HepG2 (cell line): ENCODE measurements at places on chromosomes 16 and 17. TPM values are rescaled to one million over a fixed set of nuclear protein-coding genes. Genes with fewer than 3 reads are reported as not detected.

DNA sequence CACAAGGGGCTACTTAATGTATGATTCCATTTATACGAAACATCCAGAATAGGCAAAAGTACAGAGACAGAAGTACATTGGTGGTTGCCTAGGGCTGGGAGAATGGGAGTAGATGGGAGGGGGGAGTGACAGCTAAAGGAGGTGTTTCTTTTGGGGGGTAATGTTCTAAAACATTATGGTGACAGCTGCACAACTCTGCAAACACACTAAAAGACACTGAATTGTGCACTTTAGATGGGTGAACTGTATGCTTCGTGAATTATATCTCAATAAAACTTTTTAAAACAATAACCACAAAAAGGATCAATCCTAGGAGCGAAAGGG is 661 bp downstream of the LYRM9 start:
- H3K27me3 ChIP-seq, result no peaks in the 10 kb centered on the region
- DNase-seq, result no peak
- H3K4me1 ChIP-seq, result peaks cover 23% of the 10 kb centered on the region
- H3K27ac ChIP-seq, result no peak overlapping the region

DNA sequence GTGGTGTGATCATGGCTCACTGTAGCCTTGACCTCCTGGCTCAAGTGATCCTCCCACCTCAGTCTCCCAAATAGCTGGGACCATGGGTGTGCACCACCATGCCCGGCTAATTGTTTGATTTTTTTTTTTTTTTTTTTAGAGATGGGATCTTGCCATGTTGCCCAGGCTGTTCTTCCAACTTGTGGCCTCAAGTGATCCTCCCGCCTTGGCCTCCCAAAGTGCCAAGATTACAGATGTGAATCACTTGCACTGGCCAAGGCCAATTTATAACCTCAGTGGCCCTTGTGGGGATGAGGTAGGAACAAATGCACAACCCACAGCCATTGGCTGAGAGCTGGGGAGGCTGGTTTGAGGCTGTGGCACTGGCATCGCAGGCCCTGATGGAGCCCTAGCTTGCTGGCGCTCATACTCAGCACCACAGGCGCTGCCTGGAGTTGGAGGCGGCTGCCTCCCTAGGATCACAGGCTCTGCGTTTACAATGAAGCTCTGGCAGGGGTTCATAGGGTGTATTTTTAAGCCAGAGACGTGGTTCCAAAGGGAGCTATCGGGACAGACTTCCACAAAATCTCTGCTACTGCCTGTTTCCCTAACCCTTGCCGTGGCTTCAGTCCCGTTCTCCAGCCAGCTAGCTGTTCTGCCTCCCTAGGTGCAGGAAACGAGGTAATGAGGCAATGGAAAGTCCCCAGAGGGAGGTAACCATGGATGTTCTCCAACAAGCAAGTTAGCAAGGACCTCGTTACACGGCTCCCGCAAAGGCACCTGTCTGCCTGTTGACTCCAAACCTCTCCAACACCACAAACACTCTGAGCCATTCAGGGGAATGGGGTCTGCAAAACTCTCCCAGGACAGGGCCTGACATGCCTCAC is 2.9 kb downstream of the ABCA3 start:
- no peak overlapping the region for H3K4me3 ChIP-seq
- H3K27me3 ChIP-seq, result peaks cover 43% of the 10 kb centered on the region
- DNase-seq, result no peak
- no peak overlapping the region for H3K27ac ChIP-seq
- H3K36me3 ChIP-seq, result no peaks in the 10 kb centered on the region
- H3K4me1 ChIP-seq, result peaks cover 11% of the 10 kb centered on the region

DNA sequence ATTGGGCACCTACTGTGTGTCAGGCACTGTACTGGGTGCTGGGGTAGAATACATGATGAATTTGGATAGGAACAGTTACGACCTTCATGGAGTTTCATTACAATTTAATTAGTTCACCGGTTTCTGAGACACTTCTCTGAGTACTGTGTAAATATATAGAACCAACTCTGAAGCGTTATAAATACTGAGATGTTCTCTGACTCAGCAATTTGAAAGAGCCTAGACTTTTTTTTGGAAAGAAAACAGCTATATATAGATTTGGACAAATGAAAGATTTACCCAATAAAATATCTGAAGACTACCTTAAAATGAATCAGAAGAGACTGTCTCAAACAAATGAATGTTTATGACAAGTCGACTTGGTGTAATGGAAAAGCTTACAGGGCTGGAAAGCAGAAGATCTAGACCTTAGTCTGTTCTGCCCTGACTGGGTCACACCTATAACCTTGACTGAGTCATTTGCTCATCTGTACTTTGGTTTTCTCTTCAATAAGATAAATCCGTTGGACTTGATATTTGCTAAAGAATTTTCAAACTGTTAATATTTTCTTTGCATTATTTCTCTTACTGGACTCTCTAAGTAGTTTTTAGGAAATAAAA is 4.6 kb upstream of the GAN start:
- H3K27me3 ChIP-seq, result no peaks in the 10 kb centered on the region
- DNase-seq, result no peak
- H3K36me3 ChIP-seq, result no peaks in the 10 kb centered on the region; the same call in 1 of the 2 replicates
- H3K4me3 ChIP-seq, result no peak overlapping the region
- peaks cover 22% of the 10 kb centered on the region for H3K4me1 ChIP-seq

GRCh38 chr17:7413346-7413985 is 5.8 kb downstream of the NLGN2 start:
- H3K27me3 ChIP-seq, result no peaks in the 10 kb centered on the region
- no peak overlapping the region for H3K4me3 ChIP-seq
- no peak overlapping the region for H3K27ac ChIP-seq
- H3K36me3 ChIP-seq, result 0 out of 3 replicates have a peak, but pooled peaks cover 2% of the 10 kb centered on the region

GRCh38 chr17:70636517-70637133 is 467.3 kb downstream of the KCNJ2 start:
- H3K4me3 ChIP-seq, result no peak overlapping the region
- H3K4me1 ChIP-seq, result peaks cover 8% of the 10 kb centered on the region; the same call in 1 of the 2 replicates
- DNase-seq, result peak; percentile 29
- no peaks in the 10 kb centered on the region for H3K36me3 ChIP-seq
- no peak overlapping the region for H3K27ac ChIP-seq
- H3K27me3 ChIP-seq, result no peaks in the 10 kb centered on the region

DNA sequence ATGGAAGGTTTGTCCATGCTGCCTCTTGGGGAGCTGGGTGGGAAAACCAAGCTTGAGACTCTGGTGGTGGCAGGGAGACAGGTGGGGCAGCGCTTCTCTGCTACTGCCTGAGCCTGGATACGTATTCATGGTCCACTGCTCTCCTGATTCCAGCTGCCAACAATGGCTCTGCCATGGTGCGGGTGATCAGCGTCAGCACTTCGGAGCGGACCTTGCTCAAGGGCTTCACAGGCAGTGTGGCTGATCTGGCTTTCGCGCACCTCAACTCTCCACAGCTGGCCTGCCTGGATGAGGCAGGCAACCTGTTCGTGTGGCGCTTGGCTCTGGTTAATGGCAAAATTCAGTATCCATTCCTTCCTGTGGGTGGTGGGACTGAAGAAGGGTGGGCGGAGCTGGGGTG is 4.2 kb downstream of the EDC4 start:
- H3K4me3 ChIP-seq, result no peak overlapping the region
- no peak for DNase-seq
- peaks cover 50% of the 10 kb centered on the region for H3K36me3 ChIP-seq
- no peak overlapping the region for H3K27ac ChIP-seq

- DNase-seq, result no peak
- H3K4me1 ChIP-seq, result peaks cover 67% of the 10 kb centered on the region
- H3K4me3 ChIP-seq, result no peak overlapping the region
- H3K36me3 ChIP-seq, result no peaks in the 10 kb centered on the region
- no peak overlapping the region for H3K27ac ChIP-seq
Measured at GRCh38 chr17:27329146-27329805, 35.4 kb downstream of the WSB1 start.

DNA sequence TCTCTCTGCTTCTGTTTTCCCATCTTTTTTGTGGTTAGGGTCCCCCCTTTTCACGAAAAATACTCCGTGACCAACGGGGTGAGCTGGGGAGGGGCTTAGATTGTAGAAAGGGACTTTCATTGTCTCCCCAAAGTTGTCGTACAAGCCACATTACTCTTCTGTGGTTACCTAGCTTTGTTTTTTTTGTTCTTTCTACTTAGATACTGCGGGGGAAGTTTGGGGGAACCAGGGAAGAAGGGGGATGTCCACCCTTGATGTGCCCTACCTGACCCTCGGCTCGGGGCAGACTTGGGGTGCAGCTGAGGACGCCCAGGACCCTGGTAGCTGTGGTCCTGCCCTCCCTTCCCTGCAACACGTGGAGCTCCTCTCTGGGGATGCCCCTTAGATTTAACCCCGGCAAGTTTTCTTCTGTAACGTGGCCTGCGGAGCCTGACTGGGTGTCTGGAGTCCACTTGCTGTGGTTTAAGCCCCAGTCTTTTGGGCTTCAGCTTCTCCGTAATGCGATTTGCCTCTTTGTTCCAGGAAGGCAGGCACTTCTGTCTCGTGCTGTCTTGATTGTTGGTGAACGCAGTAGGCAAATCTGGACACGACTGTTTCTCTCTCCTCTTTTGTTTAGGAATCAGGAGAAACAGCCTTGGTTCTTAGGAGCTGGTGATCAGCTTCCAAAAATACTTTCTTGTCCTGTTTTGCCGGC is 892 bp downstream of the ABCC1 start:
- peak overlapping the region; percentile 94 for H3K4me3 ChIP-seq
- no peaks in the 10 kb centered on the region; the same call in 2 of the 3 replicates for H3K27me3 ChIP-seq
- H3K4me1 ChIP-seq, result peaks cover 72% of the 10 kb centered on the region
- H3K36me3 ChIP-seq, result no peaks in the 10 kb centered on the region; the same call in 2 of the 3 replicates
- DNase-seq, result peak; percentile 40
- peak overlapping the region; percentile 11 for H3K27ac ChIP-seq

DNA sequence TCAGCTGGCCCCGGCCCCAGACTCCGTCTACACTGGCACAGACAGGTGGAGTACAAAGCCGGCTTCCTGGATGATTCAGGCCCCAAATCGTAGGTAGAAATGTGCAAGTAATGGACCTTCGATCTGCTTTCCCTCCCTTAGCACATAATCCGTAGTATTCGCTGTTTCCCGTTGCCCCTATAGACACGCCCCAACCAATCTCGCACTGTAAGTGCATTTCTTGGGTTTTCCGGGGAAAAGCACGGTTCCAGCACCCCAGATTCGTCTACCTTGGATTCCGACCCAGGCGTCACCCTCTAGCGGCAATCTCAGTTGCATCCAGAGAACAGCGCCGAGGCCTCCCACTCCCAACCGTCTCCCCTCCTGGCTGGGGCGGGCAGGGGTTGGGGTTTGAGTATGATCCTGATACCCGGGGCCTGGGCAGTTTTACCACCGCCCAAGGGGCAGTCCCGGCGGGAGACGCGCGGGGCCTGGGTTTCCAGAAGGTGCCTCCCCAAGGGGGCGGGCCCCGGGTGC is 12.1 kb upstream of the FOXF1 start:
- no peak overlapping the region for H3K27ac ChIP-seq
- peaks cover 9% of the 10 kb centered on the region; the same call in 1 of the 2 replicates for H3K4me1 ChIP-seq
- no peak overlapping the region for H3K4me3 ChIP-seq

DNA sequence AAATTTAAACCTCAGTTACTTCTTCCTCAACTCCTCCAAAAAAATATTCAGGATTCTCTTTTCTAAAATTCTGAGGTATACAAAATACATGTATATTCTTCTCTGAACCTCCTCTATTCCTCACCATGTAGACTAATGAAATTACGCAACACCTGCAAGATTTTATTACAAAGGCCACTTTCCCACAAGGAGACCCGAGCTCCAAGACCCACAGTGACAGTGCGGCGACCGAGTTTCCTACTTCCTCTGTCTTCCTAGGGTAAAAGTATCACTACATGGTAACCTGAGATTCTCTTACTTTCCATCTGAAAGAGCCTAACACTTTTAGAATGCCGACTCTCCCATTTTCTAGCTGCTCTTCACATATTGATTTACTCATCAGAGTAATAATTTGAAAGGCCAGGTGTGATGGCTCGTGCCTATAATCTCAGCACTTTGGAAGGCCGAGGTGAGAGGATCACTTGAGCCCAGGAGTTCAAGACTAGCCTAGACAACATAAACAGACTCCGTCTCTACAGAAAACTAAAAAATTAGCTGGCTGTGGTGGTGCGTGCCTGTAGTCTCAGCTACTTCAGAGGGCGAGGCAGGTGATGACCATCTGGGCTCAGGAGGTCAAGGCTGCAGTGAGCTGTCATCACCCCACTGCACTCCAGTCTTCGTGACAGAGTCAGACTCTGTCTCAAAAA is 35.7 kb downstream of the CYTH1 start:
- no peak overlapping the region for H3K4me3 ChIP-seq
- H3K4me1 ChIP-seq, result peaks cover 73% of the 10 kb centered on the region
- peaks cover 1% of the 10 kb centered on the region; the same call in 1 of the 2 replicates for H3K36me3 ChIP-seq
- no peaks in the 10 kb centered on the region for H3K27me3 ChIP-seq

DNA sequence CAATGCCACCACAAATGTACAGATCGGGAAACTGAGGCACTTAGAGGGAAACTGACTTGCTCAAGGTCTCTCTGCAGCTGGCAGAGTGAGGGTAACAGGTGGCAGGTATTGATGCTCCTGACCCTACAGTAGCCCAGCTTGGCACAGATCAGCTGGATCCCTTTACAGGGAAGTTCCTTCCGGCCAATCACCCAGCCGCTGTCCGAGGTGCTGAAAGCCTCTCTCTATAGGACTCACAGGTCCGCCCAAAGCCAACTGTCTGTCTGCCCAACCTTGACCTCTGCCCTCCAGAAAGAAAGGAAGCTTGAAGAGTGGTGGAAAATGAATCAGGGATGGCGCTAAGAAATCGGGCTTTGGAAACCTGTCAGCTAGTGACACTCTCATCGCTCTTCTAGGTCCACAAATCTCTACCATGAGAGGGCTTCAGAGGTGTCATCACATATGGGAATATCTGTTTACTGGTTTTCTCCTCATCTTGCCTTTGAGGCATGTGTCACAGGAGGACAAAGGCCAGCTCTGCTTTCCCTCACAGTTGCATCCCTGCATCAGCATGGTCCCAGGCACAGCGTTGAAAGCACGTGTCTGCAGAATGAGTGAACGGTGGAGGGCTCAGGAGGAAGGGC is 246.2 kb downstream of the KATNIP start:
- no peaks in the 10 kb centered on the region for H3K4me1 ChIP-seq
- no peaks in the 10 kb centered on the region for H3K36me3 ChIP-seq
- peak; percentile 51 for DNase-seq
- H3K27me3 ChIP-seq, result no peaks in the 10 kb centered on the region

The LRRC75A gene
- 0.06 TPM in 1 of 2 replicates, not detected in the other for total RNA-seq

The C17orf67 gene
- total RNA-seq, result 0.62 and 0.86 TPM in 2 replicates

The ELAC2 gene
- 42.9 and 50.4 TPM in 2 replicates for total RNA-seq

The CCDC92B gene
- total RNA-seq, result not detected in 2 replicates

The GNAO1 gene
- not detected in 2 replicates for total RNA-seq

The EARS2 gene
- 80.4 and 84.2 TPM in 2 replicates for total RNA-seq

The TBC1D3 gene
- total RNA-seq, result not detected in 2 replicates
